ENCODE measurements at places on chromosomes 13 and 19.
A peak's percentile ranks its signal among the peaks of the same experiment; 100 is the strongest.

- DNase-seq: no peak
Measured at GRCh38 chr13:77219401-77219800, 107.5 kb downstream of the MYCBP2 start.

DNA sequence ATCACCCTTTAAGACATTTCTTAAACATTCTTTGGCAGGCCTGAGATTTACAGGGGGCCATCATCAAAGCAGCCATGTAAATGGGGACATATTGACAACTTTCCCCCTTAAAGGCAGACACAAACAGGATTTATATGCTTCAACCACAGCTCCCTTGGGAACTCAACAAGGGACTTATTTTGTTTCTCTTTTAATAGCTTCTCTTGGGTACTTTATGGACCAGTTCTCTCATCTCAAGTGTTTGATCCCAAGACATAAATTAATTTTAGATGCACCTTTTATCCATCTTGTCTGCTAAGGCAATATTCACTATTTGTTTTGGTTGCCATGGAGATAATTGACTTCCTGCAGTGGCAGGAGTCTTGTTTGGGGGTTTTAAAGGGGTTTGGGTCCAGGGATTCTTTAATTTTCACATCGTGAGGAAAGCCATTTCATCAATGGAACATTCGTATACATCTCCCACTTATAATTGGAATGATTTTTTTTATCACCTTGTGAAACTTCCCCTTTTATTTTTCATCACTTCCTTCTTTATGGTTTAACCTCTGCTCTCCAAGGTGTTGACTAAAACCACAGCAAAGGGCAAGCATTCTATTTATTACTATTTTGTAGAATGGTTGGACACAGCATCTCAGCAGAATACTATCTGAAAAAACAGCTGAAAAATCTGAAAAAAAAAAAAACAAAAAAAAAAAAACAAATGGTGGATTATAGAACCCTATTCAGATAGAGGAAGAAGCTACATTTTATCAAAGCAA, 726.0 kb downstream of the DIAPH3 start:
- DNase-seq: no peak

DNA sequence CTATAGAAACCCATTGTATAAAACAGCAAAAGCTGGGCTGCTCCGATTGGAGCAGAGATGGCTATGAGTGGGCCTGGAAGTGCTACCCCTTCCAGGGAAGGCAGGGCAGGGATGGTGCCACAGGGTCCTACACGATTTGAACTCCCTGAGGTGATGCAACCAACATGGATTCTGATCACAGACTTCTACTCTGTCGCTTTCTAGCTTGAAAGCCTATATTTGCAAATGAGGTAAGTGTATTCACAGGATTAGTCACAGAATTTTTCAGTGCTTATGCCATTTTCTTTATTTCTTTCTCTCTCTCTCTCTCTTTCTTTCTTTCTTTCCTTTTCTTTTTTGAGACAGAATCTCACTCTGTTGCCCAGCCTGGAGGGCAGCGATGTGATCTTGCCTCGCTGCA, 179.0 kb downstream of the SPRY2 start:
- no peak for DNase-seq

DNA sequence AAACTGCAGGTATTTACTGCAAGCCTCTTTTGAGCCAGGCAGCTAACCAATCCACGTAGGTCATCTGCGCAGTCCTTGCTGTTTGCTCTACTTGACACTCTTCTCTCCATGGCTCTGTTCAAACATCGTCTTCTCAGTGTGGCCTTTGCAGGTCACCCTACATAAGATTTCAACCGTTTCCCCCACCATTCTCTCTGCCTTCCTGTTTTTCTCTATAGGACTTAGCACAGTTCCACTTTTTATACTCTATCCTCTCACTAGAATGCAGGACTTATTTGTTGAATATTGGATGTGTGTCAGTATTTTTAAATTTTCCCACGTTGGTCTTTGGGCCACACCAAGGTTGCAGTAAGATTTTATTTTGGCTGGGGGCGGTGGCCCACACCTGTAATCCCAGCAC, 1.7 kb upstream of the FBXW9 start:
- no peak for DNase-seq

DNA sequence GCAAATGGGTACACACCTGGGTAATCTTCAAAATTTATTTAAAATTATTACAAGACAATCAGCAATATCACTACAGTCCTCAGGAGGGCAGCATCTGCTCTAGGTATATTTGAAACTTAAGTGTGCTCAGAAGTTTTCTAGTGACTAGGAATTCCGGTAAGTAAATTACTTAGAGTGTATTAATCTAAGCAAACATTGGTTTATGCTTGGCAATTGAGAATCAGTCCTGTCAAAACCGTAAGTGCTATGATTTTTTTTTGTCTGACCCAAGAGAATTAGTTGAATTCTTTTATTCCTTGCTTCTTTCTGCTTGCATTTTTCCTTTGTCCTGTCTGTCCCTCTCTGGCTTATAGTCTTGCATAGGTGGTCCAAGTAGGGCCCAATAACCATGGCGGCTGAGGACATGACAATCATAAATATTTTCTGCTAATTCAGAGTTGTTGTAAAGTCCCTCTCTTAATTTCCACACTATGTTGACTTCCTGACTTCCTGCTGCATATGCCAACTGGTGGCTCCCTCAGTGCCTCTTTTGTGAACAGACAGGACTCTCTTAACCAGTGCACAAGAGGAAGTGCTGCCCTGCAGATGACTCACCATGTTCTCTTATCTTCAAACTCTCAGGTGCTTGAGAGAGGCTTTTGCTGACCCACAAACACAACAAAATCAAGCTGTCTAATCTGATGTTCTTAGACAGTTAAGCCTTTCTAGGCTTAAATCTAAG, 82.2 kb downstream of the SLAIN1 start:
- no peak for DNase-seq

GRCh38 chr13:66520511-66521355, 709.4 kb downstream of the PCDH9 start:
- no peak for DNase-seq

DNA sequence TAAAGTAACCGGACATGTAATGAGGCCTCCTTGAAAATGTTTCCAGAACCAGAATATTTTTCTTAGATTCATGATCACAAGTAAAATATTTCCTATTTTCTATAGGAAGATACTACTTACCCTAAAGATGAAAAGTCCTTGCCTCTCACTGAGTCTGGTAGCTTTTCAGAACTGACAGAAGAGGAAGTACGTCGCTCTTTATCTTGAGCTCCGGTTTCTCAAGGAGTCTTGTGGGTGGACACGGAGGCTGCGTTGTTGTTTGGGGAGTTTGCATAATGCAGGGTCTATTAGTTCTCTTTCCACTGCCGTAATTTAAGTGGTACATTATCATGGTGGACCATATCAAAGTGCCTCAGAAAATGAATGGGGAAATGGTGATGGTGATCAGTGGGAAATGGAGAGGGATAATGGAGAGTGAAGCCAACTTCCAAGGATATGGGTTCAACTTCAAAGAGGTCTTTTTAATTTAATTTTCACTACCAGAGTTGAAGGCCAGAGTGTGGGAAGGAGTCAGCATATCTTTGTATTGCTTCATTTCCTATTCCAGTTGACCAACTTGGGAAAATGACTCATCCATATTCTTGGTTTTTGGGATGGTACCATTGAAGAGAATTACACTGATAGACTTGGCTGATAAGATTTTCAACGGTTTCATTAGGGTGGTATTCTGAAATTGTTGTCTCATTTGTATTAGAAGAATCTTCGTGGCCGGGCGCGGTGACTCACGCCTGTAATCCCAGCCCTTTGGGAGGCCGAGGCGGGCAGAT, 23.4 kb downstream of the MBD3L2B start:
- no peak for DNase-seq

GRCh38 chr13:109154146-109154545, 524.7 kb downstream of the MYO16 start:
- DNase-seq: no peak

DNA sequence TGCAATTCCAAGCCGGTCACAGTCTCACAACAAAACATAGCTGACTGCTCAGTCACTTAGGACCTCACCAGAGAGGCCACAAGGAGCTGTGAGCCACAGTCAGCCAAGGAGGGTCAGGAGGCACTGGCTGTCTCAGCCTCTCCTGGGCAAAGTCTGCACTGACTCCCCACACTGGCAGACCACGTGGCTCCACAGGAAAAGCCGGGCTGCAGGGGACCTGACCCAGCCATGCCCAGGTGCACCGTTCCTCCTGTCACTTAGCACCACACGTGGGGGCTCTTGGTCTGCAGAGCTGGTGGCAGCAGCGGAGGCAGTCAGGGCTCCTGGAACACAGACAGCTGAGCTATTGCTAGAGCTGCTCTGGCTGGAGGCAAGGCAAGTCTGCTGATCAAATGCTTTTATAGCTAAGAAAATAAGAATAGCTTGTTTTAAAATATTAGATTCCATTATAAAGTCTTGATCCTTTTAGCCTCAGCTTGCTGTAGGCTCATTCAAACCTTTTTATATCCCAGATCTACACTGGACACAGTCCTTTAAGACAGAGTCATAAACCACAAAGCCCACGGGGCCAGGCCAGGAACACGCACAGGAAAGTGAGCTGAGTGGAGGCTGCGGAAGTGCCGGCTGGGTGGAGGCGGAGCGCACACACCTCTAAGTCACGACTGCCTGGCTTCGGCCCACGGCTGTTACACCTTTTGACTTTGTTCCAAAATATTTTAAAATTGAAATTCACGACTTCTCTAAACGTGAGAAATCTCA, 744.1 kb downstream of the UQCRFS1 start:
- DNase-seq: no peak

DNA sequence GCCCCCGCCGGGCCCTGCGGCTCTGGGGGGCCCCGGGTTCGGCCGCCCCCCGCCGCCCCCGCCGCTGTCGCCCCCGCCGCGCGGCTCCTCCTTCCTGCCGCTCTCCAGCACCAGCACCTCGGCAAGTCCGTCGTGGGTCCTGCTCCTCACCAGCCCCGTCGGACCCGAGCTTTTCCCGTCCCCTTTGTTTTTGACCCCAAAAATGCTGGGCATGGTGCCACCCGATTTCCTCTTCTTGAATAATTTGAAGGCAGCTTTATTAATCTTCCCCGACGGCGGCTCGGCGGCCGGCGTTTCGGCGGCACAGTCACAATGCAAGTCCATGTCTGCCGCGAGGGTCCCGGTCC, 945 bp downstream of the AMER2 start:
- no peak for DNase-seq

GRCh38 chr19:7970716-7971448, 27.4 kb upstream of the TIMM44 start:
- DNase-seq: no peak

GRCh38 chr13:20967340-20967739, 64.8 kb upstream of the XPO4 start:
- no peak for DNase-seq

DNA sequence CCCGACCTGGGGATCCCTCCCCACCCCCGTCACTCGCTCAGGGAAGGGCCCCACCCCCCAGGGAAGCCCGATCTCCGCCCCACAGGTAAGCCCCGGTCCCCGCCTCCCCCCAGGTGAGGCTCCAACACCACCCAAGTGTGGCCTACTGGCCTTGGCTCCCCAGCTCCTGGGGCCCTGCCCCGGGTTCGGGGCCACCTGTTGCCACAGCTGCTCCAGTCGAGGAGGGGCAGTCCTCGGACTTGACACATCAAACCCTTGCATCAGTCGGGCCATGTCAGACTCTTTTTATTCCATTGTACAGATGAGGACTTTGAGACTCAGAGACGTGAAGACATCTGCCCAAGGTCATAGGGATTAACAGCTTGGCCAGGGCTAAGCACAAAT, 512 bp downstream of the CC2D1A start:
- peak; percentile 36 for DNase-seq

GRCh38 chr13:37417060-37417441, 181.5 kb downstream of the POSTN start:
- no peak for DNase-seq

- no peak for DNase-seq
Measured at GRCh38 chr13:77016251-77016812, 10.6 kb downstream of the FBXL3 start.

- DNase-seq: no peak
Measured at GRCh38 chr19:38385804-38386257, 2.0 kb downstream of the GGN start.

DNA sequence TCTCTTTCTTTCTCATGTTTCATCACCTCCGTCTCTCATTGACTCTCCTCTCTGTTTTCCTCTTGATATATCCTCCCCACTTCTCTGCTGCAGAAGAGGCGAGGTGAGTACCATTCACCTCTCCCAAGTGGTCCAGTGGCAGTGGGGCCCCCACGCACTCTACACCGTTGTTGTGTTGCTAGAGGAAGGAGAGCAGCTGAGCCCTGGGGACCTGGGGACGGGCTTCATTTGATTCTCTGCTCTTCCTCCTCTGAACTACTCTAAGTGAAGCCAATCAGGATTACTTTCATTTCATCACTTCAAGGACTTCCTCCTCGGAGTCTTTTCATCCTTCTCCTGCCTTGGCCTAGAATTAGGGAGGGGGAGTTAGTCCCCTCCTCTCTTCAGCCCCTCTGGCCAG, 64.6 kb downstream of the CCNE1 start:
- DNase-seq: no peak

GRCh38 chr19:53945998-53946397, 16.7 kb upstream of the CACNG8 start:
- DNase-seq: no peak

DNA sequence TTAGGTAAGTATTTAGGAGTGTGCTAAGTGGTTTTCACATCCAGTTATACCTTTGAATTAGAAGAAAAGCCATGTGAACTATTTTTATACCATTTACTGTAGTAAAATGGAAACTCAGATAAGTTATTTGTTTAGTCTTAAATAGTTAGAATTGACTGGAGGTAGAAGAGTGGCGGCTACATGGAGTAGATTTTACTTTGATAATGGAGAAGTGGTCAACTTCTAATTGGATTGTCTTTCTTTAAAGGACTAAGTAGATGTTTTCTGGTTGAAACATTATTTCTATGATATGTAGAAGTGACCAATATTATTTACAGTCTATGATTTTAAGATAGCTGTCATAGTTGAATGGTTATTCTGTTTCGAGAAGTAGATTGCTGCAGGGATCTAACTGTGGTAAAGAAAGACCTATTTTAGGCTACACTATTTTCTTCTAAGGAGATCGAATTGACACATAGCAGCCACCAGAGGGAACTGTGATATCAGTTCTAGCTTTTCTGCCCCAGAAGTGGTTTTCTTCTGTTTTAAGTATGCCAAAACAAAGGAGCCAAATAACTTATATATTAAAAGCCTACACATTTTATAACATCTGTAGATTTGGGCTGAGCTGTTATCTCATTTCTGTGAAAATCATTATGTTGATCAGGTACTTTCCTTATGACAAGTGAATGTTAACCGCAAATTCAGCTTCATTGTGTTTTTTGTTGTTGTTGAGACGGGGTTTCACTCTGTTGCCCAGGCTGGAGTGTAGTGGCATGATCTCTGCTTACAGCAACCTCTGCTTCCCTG, 26.1 kb downstream of the ZMYM2 start:
- no peak for DNase-seq

DNA sequence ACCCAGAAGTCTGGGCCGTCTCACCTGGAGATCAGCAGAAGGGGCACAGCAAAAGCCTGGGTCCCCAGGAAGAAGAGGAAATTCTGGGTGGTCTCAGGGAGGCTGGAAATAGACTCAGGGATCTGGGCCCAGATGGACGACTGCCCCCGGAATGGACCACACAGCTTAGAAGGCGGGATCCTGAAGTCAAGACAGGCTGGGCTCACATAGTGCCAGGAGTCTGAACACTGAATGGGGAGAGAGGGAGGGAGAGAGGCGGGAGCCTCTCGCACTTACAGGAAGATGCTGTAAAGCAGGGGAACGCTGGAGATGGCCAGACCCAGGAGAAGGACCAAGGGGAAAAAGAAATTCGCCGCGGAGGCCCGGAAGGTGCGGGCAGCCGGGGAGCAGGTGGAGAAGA, 1.3 kb upstream of the LENG1 start:
- no peak for DNase-seq

All from T-helper 17 cell (primary cell).